ENCODE measurements at places on chromosomes 2 and 18.
A peak's percentile ranks its signal among the peaks of the same experiment; 100 is the strongest.

DNA sequence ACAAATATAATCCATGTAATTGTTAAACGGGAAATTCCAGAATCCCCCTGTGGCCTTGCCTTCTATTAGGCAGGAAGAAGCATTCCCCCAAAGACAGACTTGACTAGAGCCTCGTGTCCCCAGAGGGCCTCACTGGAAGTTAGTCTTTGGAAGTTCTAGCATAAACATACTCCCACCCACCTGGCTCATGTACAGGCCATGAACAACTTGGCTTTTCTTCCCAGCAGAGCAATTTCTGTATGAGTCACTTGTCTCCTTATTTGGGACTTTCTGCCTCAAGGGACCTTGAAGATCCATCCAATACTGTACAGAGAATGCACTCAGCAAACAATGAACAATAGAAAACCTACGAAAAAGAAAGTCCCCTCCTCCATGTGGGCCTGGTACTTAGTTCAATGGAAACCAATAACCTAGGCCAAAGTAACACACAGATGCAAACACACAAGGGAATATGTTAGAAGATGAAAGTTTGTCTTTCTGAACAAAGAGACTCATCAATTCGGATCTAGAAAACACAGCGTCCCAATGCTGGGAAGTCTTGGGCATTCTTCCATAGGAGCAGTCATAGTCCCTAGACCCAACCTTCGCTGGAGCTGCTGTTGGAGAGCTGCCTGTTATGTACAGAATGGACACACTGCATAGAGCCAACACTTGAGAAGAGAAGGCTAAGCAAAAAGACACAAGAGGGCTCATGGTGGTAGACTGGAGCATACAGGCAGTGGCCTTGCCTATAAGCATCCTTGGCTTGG is 303.5 kb downstream of the HRH4 start:
- no peak for DNase-seq

DNA sequence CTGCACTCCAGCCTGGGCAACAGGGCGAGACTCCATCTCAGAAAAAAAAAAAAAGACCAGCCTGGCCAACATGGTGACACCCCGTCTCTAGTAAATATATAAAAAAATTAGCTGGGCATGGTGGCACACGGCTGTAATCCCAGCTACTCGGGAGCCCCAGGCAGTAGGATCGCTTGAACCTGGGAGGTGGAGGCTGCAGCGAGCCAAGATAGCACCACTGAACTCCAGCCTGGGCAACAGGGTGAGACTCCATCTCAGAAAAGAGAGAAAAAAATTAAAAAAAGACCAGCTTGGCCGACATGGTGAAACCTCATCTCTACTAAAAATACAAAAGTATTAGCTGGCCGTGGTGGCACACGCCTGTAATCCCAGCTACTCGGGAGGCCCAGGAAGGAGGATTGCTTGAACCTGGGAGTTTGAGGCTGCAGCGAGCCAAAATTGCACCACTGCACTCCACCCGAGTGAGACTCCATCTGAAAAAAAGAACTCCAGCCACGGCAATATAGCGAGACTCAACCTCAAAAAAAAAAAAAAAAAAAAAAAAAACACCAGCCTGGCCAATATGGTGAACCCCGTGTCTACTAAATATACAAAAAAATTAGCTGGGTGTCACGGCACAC is 346.1 kb upstream of the PLGLB2 start:
- no peak for DNase-seq

DNA sequence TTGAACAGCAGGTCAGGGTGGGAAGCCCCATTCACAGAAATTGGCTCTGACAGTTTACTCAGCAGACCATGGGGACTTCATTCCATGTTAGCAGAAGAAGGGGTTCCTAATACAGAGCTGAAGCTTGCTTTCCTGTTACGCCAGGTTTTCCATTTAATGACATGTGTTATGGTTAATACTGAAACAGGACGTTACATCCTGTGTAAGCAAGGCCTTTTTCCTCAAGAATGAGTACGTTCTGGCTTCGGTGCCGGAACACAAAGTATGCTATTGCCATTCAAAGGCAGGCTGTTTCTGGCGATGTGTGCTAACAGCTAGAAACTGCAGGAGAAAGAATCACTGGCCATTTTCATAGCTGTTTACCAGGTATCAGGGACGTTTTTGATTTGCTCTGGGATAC is 190.4 kb downstream of the SNTG2 start:
- DNase-seq = no peak

DNA sequence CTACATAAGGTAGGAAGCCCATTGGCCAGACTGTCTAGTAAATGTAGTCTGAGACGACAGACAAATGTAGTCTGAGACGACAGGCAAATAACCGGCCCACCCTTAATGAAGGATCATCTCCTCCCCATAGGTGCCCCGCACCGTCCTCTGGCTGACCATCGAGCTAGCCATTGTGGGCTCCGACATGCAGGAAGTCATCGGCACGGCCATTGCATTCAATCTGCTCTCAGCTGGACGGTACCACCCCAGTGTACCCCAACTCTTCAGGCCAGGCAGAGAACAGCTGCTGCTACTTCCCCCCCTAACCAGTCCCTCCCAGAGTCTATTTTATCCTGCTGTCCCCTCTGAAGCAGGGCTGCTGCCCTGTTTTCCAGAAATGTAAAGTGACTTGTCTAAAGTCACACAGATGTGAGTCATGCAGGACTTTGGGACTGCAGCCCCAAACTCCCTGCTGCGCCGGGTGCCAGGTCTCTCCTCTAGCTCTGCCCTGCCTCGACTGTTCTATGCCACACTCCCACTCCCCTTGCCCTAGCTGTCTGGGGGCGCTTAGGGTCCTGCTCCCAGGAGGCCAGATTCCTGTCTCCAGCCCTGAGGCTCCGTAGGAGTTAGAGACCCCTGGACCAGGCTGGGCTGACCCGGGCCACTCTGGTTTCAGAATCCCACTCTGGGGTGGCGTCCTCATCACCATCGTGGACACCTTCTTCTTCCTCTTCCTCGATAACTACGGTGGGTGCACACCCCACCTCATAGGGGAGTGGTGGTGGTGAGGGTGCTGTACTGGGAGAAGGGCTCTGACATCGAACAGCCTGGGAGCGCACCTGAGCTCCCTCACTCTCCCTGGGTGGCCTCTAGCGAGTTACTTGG is 4.7 kb downstream of the SLC11A1 start:
- no peak for DNase-seq

DNA sequence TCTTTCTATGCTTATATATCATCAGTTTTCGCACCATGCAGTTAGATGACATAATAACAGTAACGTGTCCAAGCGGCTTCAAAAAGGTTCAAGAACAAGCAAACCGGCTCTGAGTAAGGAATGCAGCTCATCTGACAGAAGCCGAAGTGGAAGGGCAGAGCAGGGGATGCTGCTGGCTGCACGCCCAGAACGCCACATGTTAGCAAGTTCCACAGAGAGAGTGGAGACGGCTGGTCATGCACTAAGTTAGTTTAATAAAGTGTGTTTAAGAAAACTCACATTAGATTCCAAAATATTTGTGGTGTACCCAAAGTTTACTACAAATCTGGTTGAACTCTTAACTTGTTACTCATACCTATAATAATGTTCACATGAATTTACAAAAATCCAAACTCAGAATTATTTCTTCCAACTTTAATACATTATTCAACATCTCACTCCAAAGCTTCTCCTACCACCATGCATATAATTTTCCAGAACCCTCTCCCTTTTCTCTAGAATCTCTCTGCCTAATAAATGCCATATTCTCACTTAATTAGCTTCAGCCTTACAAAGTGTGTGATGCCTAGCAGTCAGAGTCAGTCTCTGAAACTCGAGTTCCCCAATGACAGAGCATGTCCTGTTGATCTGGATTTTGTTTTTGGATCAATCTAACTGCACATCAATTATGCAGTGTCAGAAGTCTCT is 170.0 kb downstream of the DNAH7 start:
- no peak for DNase-seq

DNA sequence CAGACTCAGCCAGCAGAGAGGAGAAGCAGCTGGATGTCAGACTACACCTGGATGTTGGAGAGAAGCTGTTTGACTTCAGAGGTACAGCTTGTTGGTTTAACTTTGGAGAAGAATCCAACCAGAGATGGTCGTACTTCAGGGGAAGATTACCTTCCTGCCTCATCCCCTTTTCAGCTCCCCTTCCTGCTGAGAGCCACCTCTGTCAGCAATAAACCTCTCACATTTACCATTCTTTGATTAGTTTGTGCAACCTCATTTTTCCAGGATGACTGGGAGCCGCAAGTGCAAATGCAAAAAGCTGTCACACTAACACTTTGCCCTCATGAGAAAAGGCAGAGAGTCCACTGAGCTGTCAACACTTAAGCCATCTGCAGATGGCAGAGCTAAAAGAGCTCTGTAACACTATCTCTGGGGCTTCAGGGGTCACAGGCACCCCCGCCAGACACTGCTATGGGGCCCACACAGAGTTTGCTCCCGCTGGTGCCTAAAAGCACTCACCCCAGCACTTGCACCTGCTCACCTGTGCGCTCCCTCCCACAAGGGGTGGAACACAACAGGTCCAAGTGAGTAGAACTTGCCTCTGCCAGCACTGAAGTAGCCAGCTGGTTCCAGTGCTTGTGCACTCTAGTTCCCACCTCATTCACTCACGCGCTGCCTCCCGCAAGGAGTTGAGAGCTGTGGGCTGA is 391.7 kb downstream of the METTL4 start:
- DNase-seq = no peak

GRCh38 chr2:44184106-44184505 is 15.4 kb downstream of the PPM1B start:
- DNase-seq = peak; percentile 54

DNA sequence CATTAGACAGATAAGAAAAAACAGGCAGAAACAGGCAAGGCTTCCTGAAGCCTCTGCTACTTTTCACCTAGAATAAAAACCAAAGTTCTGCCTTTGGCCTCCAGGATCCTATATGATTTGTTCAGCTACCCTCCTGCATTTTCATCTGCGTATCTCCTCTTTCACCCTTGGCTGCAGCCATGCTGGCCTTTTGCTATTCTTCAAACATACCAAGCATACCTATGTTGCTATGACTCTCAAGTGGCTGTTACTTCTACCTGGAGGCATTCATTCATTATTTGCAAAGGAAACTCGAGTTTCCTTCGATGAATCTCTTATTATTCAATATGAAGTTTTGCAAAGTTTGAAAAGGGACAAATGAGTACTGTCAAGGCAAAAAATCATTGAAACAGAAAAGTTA is 106.4 kb upstream of the HNMT start:
- no peak for DNase-seq
